ENCODE measurements at places on chromosomes 3 and 15. TPM values are rescaled to one million over a fixed set of nuclear protein-coding genes. Genes with fewer than 3 reads are reported as not detected.

The CCK gene
- total RNA-seq: not detected

The CNTN3 gene
- total RNA-seq: 0.36 TPM

The NLGN1 gene
- total RNA-seq: 7.7 TPM

The KNG1 gene
- not detected for total RNA-seq

The HEG1 gene
- total RNA-seq: 114 TPM

All from osteoblast (primary cell).